ENCODE measurements at places on chromosomes 6 and 20. TPM values are rescaled to one million over a fixed set of nuclear protein-coding genes. Genes with fewer than 3 reads are reported as not detected.

The PPIL1 gene
- 26.2 TPM for total RNA-seq

The CAGE1 gene
- 0.08 TPM for total RNA-seq

The FABP7 gene
- total RNA-seq, result not detected

The KIAA0408 gene
- 0.23 TPM for total RNA-seq

The OR12D3 gene
- not detected for total RNA-seq

The TXLNB gene
- 0.23 TPM for total RNA-seq

The PTPRT gene
- not detected for total RNA-seq

The SLPI gene
- not detected for total RNA-seq

The GDAP1L1 gene
- total RNA-seq, result not detected

The RIN2 gene
- total RNA-seq, result 55.9 TPM

The RIPOR3 gene
- total RNA-seq, result 1.1 TPM

The PPDPF gene
- 8.0 TPM for total RNA-seq

The PRL gene
- not detected for total RNA-seq

The LPA gene
- total RNA-seq, result not detected

The TNFRSF6B gene
- 7.8 TPM for total RNA-seq

Data from smooth muscle cell of the coronary artery (primary cell).